ENCODE measurements at places on chromosomes 16 and 17.

DNA sequence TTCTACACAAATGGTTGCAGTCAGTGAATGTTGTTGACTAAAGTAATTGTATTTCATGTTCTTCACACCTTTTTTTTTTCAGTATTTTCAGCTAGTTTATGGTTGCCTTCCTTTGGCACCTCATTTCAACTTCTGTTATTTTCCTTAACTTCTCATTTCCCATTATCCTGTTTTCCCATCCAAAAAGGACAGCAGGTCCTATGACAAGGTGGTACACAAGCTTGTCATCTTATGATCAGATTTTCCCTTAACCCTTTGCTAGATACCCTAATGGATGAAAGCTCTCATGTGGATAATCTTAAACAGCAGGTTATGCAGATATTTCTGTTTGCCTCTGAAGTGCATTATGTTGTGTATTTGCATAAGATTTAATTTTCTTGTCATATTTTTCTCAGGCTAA lies 7.1 kb upstream of the ASIC2 start:
- no peak for DNase-seq

DNA sequence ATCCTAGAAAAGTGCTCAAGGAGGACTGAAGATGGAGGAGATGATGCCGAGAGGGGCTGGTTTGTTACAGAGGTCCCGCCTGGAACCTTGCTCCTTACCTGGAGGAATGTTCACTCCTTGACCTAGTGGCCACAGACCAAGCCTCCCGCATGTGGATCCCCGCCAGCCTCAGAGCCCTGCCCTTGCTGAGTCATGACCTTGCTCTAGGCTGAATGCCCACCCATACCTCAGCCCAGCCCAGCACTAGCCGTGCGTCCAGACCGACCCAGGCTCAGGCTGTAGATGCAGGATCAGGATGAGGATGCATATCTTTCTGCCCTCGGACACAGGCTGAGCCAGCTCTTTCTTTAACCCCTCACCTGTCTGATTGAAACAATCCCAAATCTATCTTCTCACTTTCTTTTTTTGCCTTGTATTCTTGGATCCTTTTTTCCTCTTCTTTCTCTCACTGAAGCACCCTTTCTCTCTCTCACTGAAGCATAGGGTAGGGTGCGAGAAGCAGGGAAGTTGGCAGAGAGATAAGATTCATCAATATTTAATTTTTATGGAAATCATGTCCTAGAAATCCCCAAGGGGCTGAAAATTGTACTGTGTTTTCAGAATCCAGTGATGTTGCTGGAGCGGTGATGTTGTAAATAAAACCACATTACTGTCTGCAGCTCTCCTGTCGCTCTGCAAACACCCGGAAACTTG lies 34.9 kb downstream of the WSCD1 start:
- DNase-seq = no peak

- DNase-seq = no peak
Measured at GRCh38 chr16:47052666-47053640, 79.5 kb upstream of the DNAJA2 start.

GRCh38 chr16:48076455-48077012 lies 79.3 kb downstream of the ABCC12 start:
- DNase-seq = no peak

DNA sequence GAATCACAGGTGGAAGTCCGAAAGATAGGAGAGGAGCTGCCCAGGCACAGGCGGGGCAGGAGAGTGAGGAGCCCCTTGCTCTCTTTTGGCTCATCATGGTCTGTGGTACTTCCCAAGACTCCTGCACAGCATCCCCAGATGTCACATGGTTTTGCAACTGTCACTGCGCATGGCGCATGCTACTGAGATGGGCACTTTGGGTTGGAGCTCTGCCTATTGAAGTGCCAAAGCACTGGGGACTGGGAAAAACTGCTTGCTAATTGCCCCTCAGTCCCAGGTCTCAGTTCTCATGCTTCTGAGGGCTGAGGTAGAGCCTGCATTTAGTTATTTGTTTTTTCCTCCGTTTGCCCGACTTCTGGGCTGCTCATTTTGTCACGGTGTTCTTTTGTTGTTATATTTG lies 156.8 kb upstream of the CDH13 start:
- no peak for DNase-seq

- DNase-seq = no peak
Measured at GRCh38 chr16:68197250-68197649, 38.7 kb downstream of the ESRP2 start.

GRCh38 chr17:57902800-57903759 lies 52.1 kb downstream of the CUEDC1 start:
- peak; percentile 84 for DNase-seq

- peak; percentile 75 for DNase-seq
Measured at GRCh38 chr17:60392845-60393702, 1.1 kb upstream of the USP32 start.

DNA sequence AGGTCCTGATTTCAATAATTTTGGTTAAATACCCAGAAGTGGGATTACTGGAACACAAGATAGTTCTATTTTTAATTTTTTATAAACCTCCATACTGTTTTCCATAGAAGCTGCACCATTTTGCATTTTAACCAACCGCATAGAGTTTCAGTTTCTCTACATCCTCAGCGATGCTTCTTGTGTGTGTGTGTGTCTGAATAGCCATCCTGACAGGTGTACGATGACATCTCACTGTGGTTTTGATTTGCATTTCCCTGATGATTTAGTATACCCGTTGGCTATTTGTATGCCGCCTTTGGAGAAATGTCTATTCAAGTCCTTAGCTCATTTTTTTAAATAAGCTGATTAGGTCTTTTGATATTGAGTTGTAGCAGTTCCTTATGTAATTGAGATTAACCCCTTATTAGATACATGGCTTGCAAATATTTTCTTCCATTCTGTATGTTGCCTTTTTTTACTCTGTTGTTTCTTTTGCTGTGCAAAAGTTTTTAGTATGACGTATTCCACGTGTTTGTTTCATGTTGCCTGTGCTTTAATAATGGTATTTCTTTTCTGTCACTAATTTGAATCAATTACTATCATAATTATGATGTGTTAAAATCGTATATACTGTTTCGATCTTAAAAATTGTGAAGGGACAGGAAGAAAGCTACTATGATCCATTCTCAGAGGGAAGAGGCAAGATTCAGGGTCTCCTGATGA lies 227.2 kb upstream of the MON1B start:
- DNase-seq = no peak

- no peak for DNase-seq
Measured at GRCh38 chr17:36675786-36676185, 74.4 kb downstream of the MRM1 start.

GRCh38 chr17:48056246-48056745 lies 8.1 kb downstream of the NFE2L1 start:
- no peak for DNase-seq

DNA sequence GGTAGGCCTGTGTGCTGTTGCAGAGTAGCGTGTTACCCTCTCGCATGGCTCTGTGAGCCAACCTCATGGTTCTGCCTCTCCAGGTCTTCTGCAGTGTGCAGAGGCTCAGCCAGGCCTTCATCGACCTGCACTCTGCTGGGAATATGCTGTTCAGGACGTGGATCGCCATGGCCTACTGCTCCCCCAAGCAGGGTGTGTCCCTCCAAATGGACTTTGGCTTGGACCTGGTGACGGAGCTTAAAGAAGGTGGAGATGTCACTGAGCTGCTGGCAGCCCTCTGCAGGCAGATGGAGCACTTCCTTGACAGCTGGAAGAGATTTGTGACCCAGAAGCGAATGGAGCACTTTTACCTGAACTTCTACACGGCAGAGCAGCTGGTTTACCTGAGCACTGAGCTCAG lies 75.8 kb upstream of the ENDOV start:
- DNase-seq = no peak

DNA sequence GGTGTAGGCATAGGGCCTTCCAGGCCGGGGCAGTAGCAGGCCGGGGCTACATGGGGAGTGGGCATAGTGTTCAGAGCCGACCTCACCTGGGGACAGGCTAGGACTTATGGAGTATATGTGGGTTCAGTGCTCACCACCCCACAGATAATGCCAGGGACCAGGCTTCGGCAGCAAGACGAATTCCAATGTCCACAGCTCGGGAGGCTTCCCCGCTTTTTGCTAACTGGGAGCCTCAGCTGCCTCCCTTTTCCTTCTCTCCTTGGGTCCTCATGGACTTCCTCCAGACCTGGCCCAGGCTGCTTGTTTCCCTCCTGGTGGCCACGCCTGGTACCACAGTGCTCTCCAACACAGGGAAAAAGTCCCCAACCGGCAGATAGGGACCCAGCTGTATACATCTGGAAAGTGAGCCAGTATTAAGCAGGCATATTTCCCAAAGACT lies 20.1 kb upstream of the SLC46A1 start:
- peak; percentile 20 for DNase-seq

DNA sequence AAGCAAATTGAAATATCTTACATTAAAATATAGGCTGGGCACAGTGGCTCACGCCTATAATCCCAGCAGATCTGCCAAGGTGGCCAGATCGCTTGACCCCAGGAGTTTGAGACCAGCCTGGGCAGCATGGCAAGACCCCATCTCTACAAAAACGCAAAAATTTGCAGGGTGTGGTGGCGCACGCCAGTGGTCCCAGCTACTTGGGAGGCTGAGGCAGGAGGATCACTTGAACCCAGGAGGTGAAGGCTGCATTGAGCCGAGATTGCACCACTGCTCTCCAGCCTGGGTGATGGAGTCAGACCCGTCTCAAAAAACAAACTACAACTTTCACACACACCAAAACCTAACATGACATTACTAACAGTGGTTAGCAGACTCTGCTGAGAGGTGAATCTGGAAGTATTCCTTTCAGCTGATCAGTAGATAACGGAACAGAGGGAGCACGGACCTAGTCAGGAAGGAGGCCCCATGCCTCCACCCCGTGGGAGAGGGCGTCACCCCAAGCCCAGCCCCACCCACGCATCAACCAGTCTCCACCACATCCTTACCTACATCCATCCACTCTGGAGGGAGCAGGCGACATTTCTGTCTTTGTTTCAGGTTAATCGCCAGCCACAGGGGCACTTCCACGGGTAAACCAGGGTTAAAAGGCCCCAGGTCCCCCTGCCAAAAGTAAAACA lies 1.7 kb downstream of the GINS2 start:
- DNase-seq = no peak

GRCh38 chr16:57639172-57639887 lies 10.9 kb downstream of the ADGRG1 start:
- DNase-seq = no peak

DNA sequence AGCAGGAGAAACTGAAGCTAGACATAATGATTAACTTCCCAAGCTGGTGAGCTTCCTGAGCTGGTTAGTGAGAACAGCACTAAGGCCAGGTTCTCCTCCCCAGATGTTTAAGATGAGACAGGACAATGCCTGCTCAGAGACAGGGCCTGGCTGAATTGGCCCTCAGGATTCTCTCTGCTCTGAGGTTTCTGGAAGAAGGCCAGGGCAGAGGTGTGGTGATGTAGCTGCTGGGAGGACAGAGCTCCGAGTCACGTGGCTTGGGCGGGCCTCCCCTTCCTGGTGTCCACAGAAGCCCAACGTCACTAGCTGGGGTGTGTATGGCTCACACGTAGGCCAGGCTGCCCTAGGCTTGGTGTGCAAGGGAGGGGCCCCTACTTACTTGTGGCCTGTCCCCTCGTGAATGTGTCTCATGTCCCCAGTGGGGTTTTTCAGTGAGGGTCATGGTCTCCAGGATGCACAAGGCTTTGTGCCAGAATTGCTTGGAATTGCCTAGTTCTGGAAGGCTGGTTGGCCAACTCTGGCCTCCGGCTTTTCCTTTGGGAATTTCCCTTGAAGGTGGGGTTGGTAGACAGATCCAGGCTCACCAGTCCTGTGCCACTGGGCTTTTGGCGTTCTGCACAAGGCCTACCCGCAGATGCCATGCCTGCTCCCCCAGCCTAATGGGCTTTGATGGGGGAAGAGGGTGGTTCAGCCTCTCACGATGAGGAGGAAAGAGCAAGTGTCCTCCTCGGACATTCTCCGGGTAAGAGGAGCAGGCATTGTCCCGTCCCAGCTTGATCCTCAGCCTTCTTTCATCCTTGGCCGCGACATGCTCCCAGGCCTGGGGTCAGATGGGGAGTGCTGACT lies 3.4 kb downstream of the NOD2 start:
- DNase-seq = peak; percentile 94

Data from inflammatory macrophage treated with lipopolysaccharide for 1 hour (primary cell).